Astrocyte (in vitro differentiated cells and primary cell): ENCODE measurements at places on chromosomes 12 and 14. TPM values are rescaled to one million over a fixed set of nuclear protein-coding genes. Genes with fewer than 3 reads are reported as not detected.
A peak's percentile ranks its signal among the peaks of the same experiment; 100 is the strongest.

GRCh38 chr12:105330931-105331804 lies 677 bp downstream of the C12orf75 start:
- no peak for DNase-seq

DNA sequence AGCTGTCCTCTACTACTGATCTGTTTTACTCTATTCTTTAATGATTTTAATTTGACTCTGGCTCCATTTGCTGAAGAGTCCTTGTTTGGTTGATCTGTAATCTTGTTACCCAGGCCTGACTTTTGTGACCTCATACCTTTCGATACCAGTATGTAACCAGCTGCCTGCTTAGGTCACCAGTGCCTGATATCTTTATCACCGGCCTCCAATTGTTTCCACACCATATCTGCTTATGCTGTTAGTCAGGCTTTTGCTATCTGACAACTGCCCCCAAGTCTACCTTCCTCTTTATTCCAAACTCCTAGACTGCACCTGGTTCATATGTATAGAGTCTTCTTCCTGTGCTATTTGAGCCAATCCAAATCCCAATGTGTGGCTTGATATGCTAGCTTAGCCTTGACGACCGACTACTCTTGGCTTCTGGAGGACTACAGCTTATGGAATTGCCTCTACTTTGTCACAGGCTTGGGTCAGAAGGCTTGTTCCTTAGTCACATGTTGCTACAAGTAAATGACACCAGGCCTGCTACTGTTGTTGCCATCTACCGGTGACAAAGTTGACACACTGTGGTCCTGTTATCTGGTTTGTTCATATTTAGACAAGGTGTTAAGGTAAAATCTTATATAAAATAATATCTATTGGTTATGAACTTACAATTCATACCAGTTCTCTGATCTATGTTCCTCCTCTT lies 193.9 kb downstream of the TRHDE start:
- DNase-seq: no peak

DNA sequence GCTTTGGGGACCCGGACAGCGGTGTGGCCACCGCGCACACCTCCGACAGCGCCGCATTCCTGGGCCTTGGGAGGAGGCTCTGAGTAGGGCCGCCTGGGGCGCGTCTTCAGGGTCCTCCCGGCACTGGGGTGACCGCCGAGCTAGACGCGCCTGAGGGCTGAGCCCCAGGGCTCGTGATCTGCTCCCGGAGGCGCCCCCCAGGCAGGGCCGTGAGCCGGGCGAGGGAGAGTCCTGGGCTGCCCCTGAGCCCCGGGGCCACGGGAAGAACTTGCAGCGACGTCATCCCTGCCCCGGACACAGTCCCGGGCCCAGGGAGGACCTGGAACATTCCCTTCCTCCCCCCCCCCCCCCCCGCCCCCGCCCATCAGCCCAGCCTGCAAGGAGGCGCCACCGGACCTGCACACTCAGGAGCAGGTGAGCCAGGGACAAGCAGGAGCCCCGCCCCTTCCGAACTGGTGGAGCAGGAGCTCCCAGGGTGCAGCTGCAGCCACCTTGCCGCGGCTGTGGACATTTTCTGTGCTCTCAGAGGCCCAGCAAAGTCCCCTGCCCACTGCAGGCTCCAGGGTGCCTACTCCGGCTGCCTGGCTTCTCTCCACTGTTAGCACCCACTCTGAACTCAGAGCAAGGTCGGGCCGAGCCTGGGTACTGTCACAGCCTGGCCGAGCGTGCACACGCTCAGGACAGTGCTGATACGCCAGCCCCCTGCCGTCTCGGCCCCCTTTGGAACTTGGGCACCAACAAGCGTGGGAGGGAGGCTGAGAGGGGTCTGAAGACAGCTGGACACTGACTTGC lies 50.7 kb downstream of the A2M start:
- peak; percentile 9 for DNase-seq

GRCh38 chr12:103548622-103549601 lies 38.2 kb upstream of the STAB2 start:
- DNase-seq: peak; percentile 41

The NFE2 gene
- total RNA-seq: 0.29 and 0.41 TPM in 2 replicates

GRCh38 chr12:6979021-6979420 lies 8.3 kb downstream of the EMG1 start:
- no peak for DNase-seq
